ENCODE measurements at places on chromosomes 16 and 17.

- peak; percentile 13 for DNase-seq
Observed at GRCh38 chr17:72421128-72422092, 300.6 kb downstream of the SOX9 start.

DNA sequence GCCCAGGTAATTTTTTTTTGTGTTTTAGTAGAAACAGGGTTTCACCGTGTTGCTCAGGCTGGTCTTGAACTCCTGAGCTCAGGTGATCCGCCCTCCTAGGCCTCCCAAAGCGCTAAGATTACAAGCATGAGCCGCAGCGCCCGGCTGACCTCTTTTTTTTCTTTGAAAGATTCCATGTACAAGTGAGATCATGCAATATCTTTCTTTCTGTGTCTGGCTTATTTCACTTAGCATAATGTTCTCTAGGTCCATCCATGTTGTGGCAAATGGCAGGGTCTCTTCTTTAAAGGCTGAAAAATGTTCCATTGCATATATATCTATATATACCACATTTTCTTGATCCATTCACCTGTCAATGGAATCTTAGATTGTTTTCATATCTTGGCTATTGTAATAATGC is 255.0 kb upstream of the MYOCD start:
- no peak for DNase-seq

GRCh38 chr17:74427048-74427762 is 4.7 kb upstream of the GPRC5C start:
- no peak for DNase-seq

- DNase-seq = no peak
Observed at GRCh38 chr16:85483424-85483823, 129.7 kb upstream of the GSE1 start.

DNA sequence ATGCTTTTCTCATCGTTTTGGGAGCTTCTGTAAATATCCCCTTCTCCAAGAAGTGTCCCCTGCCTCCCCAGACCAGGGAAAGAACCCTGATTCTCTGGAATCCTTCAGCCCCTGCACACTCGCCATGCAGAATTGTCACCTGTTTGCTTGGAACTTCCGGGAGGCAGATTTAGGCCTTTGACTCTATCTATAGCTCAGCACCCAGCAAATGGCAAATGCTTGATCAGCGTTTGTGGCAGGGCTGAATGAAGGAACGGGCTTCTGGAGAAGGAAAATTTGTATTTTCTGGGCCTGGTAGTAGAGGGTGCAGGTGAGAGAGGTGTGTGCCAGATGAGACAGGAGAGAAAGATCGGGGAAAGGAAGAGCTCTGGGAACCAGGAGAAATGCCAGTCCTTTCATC is 18.3 kb upstream of the CACNG4 start:
- DNase-seq = no peak

DNA sequence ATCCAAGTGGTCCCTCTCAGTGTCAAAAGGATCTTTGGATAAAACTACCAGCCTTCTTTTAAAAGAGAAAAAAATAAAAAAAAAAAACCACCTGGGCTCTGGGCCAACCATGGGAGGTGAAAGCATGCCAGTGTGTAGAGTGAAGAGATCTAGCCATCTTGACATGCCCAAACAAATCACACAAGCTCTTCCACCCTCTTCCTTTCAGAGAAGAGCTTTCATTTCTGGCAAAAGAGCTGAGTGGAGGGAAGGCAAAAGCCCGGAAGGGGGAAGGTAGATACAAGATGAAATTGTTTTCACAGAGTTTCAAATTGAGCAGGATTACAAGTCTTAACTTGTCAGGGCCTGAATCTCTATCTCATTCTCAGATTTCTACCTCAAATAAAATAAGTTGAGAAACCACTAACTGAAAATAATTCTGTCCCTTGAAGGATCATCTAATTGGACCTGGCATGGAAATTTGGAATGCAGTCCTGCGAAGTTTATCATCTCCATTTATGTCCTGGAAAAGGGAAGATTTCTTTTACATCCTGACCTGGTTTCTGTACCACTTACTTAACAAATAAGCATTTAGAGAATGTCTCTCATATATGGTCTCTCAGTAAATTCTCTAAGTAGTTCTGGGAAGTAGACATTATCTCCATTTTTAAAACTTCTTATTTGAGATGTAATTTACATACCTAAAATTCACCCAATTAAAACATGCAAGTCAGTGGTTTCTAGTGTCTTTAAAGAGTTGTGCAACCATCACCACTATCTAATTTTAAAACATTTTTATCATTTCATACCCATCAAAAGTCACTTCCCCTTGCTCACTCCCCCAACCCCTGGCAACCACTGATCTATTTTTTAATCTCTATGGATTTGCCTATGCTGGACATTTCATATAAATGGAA is 93.7 kb downstream of the TANGO6 start:
- no peak for DNase-seq

DNA sequence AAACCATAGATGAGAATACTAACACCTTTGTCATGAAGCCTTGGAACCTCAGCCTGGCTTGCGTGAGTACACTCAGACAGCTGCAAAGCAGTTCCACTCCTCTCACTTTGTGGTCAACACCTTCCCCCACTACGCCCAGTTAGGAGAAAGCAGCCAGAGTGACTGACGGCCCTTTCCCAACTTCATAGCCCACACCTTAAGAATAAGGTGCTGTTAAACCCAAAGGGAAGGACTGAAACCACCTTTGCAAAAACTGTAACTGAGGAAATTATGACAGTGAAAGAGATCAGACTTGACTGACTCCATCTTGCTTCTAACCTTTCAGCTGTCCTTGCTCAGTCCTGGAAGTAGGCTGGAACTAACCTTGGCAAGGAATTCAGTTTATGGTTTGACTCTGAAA is 13.7 kb downstream of the N4BP1 start:
- peak; percentile 39 for DNase-seq

GRCh38 chr16:54159490-54160080 is 127.0 kb downstream of the IRX3 start:
- DNase-seq = no peak

GRCh38 chr17:78920528-78920927 is 4.7 kb downstream of the TIMP2 start:
- DNase-seq = no peak

DNA sequence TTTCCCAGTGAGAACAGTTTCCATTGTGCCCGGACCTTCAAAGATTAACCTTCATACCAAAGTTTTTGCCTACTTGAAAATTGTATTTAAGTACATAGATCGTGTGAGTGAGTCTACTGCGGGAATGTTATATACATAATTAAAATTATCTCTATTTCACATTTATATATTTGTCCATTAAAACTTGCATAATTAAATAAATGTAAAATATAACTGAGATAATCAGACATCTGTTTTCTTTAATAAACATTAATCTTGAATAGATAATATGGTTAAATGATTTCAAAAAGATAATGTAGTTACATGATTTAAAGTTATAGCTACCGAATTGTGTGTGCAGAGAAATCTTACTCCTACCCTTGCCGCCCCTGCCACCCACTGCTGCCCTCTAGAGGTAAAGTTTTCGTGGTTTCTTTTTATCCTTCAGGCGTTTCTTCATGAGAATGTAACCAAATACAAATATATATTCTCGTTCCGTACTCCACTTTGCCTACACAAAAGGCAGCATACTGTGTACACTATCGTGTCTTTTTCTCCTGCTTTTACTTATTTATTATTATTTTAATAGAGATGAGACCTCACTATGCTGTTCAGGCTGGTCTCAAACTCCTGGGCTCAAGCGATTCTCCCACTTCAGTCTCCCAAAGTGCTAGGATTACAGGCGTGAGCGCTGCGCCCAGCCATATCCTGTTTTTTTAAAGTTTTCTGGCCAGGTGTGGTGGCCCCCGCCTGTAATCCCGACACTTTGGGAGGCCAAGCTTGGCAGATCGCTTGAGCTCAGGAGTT is 35.6 kb downstream of the RPA1 start:
- DNase-seq = peak; percentile 37

DNA sequence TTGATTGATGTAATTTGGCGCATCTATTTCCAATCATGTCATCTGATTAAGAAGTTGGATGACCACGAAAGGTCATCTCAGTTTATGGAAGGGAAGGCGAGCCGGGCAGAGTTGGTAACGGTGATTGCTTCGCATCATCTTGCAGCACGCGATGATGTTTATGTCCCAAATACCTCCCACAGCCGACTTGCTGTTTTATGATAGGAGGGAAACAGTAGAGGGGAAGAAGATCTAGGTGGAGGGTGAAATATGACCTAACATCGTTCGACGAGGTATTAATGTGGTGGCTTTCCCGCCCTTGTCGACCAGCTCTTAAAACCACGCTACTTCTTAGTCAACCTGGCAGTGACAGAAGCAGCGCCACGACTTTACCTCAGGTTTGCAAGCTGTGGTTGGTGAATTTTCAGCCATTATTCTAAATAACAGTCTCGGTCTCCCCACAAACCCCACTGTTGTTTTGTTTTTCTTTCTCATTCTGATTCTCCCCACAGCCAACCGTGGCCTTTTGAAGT is 805 bp upstream of the TANC2 start:
- peak; percentile 47 for DNase-seq

DNA sequence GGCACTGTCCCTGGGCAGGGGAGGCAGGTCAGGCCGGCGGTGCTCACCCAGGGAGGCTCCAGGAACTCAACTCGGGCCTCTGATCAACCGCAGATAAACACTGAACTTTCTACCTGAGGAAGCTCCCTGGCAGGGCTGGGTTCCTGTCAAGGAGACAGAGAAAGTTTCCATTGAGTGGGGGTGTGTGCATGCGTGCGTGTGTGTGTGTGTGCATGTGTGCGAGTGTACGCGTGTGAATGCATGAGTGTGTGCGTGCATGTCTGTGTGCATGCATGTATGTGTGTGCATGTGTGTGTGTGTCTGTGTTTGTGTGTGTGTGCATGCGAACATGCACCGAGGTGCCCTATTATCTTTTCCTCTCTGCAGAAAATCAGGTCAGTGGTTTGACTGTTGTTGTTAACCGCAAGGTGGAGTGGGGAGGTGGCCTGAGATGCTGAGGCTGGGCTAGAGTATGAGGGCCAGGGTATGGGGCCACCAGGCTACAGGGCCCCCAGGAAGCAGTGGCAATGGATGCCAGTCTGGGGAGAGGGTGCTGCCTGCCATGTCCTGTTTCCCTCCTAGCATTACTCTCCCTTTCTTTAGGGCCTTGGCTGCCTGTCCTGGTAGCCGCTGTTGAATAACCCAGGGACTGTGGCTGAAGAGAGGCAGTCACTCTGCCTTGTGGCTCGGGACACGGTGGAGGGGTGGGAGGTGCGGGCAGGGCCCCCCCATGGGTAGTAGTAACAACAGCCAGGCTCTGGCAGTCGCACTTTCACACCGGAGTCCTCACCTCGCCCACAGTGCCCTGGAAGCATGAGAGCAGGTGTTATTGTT is 24.0 kb downstream of the CCR7 start:
- DNase-seq = no peak

- no peak for DNase-seq
Observed at GRCh38 chr16:4060009-4060408, 56.2 kb downstream of the ADCY9 start.

DNA sequence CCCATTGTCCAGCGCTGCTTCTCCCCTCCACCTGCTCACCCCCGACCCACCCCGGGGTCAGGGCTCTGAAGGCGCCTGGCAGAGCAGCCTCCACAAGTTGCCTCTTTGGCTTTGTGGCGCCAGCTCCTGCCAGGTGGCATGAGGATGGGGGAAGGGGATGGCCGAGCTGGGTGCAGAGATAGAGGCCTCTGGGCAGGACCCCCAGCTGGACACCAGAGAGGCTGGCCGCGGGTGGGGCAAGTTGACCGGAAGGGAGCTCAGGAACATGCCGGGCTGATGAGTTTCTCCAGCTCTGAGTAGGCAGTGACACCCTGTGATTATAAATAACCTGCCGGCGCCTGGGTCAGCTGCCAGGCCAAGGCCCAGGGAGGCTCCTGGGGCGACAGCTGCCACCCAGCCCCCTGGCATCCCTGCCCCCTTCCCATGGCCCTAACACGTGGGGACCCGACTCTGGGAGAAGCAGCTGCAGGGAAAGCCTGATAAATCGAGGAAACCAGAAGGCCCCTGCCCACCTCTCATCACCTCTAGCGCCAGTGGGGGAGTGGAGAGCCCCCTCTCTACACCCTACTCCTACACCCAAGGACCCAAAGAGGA is 729 bp downstream of the P2RX5 start:
- DNase-seq = no peak

DNA sequence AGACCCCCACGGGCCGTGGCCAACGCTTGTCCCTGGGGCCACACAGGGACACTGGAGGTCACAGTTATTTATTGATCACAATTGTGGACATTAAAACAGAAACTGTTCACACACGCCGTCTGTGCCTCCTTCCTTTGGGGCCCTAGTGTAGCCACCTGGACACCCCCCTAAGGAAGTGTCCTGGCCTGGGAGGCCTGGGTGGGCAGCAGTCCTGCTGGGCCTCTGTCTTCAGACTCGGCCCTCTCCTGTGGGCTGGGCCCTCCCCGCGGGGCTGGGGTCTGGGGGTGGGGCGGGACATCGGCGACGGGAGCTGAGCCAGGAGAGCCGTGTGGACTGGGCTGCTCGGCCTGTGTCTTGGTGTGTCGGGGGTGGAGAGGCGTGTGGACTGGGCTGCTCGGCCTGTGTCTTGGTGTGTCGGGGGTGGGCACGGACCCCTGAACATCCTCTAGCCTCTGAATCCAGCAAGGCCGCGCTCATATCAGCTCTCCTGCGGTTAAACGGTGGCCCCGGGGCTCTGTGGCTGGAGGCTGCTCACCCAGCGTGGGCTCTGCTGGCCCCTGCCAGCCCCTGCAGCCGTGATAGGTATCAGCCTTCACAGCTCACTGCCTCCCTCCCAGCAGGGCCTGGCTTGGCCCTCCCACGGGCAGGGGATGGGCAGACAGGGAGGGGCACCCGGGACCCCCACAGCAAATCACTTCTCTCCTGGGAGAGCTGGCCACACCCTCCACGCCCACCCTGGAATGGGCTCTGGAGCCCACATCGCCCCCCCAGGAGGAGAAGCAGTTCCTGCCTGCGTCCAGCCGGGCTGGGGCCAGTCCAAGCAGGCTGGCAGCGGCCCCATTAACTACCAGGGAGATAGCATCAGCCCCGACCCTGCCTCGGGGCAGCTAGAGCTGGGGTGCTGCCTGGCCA is 1.1 kb upstream of the NHLRC4 start:
- DNase-seq = no peak

DNA sequence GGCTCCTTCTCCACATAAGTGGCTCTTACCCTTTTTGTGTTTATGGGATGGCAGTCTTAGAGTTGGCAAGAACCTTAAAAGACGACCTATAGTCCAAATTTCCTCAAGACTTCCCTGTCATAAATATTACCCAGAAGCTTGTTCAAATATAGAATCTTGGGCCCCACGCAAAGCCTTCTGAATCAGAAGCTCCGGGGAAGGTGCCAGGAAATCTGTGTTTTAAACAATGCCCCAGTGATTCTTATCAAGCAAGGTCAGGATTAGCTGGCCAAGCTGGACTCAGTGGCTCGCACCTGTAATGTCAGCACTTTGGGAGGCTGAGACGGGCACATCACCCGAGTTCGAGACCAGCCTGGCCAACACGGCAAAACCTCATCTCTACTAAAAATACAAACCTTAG is 85.7 kb downstream of the TIMM22 start:
- no peak for DNase-seq

DNA sequence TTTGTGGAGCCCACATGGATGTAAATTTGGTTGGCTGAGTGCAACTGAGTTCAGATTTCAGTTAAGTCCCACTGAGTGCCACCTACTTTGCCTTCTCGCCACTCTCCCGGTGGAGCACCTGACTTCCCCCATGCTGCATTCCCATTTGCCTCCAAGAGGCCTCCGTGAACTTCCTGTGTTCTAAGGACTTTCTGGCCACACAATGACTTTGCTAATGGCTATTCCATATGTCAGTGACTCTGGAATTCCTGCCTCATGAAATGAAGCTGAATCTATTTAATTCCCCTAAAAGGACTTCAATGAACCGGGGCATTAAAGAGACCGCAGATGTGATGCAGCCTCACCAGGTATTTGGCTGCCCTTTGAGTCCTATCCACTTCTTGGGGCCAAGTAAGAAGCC is 29.9 kb downstream of the ABCC12 start:
- no peak for DNase-seq

- peak; percentile 46 for DNase-seq
Observed at GRCh38 chr16:85316321-85316919, 204.1 kb upstream of the CIBAR2 start.
